ENCODE measurements at places on chromosomes 1 and 21.
A peak's percentile ranks its signal among the peaks of the same experiment; 100 is the strongest.

GRCh38 chr1:16189921-16190621, 22.4 kb downstream of the ARHGEF19 start:
- DNase-seq = peak; percentile 44

GRCh38 chr1:1171546-1172340, 1.9 kb upstream of the TTLL10 start:
- DNase-seq = no peak

DNA sequence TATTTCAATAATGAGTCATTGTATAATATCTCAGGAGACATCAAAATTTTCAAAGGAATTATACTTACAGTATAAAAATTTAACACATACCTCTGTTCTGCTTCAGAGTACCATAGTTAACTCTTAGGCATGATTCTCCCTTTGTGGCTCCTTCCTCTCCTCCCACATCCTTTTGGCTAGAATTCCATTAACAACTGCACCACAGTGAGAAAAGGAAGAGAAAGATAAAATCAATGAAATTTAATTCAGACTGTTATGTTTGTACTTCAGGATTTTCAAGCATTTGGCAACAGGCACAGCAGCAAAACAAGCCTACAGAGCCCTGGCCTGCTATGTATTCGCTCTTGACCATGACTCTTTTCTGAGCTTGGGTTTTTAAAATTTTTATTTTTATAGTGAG, 57.2 kb upstream of the SGIP1 start:
- peak; percentile 94 for DNase-seq

GRCh38 chr21:46037331-46038325, 56.1 kb downstream of the COL6A1 start:
- DNase-seq = no peak

DNA sequence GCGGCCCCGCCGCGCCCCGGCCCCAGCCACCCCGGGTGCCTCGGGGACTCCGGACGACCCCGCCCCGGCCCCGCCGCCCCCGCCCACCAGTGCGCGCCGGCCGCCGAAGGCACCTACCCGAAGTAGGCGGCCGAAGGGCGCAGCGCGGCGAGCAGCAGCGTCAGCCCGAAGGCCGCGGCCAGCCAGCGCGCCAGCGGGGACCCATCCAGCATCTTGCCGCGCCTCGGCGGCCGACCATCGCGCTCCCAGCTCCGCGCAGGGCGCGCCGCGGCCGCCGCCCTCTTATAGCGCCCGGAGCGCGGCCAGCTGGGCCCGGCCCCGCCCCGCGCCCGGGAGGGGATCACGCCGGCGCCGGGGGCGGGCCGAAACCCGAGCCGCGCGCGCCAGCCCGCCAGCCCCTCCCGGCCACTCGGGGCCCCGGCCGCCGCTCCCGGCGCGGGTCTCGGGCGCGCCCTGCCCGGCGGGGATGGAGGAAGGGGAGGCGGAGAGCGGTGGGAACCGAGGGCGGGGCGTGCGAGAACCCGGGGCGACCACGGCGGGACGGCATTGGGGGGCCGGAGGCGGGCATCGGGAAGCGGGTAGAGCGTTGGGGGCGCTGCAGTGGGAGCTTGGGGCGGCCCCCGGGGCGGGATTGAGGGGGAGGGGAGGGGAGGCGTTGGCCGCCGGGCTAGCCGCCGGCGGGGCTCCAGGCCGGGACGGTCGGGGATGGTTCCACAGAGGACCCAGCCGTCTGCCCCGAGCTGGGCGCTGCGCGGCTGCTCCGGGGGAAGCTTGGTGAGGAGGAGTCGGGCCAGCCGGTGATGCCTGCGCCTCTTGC, at the start of gene WNT9A:
WNT9A (minus strand) TSS at position 257 of the 817 bp plus-strand sequence; CDS start at position 212, 45 bp downstream.
- DNase-seq = peak; percentile 71

DNA sequence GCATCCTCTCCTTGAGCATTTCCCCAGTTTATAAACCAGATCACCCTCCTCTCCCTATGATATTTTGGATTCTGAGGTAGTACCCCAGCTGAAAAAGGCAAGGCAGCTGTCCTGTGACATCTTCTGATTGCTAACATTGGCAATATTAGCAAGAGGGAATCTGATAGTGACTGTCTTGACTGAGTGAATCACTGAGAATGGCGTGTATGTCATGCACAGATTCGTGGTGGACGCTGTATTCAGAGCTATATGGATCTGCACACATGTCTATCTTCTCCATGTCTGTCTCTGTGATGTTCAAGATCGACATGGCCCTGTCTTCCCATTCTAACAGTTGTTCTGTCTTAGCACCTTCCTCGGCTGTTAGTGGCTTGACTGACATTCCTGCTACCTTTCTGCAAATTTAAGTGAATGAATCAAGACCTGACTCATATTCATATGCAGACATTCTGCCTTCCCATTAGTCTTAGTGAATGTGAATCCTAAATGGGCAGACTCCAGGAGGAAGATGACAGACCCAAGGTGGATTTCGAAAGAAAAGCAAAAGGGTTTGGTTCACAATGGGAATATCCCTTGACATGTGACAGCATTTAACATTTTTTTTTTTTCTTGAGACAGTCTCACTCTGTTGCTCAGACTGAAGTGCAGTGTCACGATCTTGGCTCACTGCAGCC, 97.7 kb downstream of the PGBD5 start:
- no peak for DNase-seq

GRCh38 chr21:28338701-28339305, 653.9 kb downstream of the LTN1 start:
- no peak for DNase-seq

- DNase-seq = no peak
Measured at GRCh38 chr1:3459940-3460671, 5.6 kb downstream of the ARHGEF16 start.

DNA sequence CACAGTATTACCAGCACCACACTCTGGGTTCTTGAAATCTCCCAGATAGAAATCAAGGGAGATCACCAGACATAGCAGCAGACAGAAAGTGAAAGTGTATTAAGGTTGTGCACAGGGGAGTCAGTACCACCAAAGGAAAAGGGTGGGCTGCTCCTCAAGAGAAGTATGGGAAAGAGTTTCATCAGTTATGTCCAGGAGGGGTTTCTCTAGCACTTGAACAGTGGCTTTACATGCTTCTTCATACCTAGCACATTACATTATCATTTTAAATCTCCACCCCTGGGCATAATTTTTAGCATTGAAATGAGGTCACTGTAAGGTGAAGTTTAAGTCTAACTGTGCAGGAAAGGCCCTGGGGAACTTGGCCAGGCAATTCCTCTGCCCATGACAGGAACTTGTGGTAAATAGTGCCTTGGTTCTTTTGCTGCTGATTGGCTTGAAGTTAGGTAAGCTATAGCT, 601.0 kb downstream of the NUF2 start:
- DNase-seq = no peak

DNA sequence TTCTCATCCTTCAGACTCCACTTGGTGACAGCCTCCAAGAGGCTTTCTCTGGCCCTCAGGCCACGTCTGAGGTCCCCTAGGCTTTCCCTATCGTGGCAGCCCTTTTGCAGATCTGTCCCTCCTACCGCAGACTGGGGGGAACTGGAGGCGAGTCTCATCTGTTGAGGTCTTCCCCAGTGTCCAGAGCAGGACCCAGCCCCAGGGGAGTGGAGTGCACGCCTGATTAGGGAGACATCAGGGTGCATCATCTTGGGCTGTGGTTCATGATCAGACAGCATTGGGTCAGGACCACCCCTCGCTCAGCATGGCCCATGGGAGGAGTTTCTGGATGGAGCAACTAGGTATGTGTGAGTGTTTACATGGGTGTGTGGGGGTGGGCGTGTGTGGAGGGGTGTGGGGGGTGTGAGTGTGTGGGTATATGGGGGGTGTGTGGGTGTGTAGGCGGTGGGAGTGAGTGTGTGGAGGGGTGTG, 8.5 kb upstream of the MATN1 start:
- no peak for DNase-seq

- DNase-seq = peak; percentile 75
Measured at GRCh38 chr1:110292031-110292741, 47.0 kb upstream of the RBM15 start.

DNA sequence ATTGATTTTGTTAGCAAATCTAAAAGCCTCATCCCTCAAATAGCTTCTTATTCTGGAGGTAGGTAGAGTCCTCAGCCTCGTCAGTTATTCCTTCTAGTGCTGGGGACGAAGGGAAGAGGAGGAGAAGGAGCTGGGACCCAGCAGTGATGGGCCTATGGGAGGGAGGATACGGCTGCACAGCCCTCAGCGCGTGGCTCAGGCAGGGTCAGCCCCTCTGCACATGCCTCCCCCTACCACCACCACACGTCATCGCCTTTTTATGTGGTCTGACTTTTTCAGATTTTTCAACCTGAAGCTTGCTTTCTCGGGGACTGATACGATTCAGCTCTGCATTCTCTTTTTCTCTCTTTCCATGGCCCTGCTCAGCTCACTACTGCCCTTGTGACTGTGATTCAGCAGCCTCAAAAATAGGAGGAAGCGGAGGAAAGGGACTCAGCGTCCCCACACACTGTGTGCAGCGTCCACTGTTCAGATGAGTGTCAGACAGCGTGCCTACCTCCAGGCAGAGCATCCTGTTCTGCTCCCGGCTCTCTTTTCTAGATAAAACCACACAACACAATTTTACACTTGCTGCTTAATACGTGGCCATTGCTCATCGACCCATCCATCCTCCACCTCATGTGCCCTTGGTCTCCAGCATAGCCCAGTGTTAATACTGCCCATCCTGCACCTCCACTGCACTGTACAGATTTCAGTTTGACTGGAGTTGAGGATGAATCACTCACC, 827 bp downstream of the OR2B11 start:
- DNase-seq = no peak

DNA sequence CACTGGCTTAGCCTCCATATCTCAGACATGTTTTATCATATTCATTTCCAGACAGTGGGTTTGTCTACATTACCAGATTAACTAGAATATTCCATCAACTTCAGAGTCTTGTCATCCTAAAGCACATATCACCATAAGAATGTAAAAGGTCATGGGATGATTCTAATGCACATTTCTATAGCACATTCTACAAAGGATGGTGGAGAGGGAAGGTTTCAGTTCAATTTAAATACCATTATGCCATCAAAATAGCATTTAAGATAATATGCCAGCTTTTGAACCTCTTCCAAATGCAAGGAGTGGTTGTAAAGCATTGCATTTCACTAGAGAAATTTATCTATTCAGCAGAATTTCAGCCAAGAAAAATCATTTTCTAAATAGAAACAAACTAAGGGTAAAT, 970.5 kb downstream of the TTLL7 start:
- no peak for DNase-seq
